Activated CD4-positive, alpha-beta T cell treated with anti-CD3 and anti-CD28 coated beads, Interleukin-2, amount 10 ng/mL, durations not matched to agents 24 days and 14 days (primary cell): ENCODE measurements at places on chromosomes 7 and 10. TPM values are rescaled to one million over a fixed set of nuclear protein-coding genes. Genes with fewer than 3 reads are reported as not detected.

GRCh38 chr7:142889816-142890215 lies 4.3 kb upstream of the TRPV6 start:
- no peaks in the 10 kb centered on the region for H3K36me3 ChIP-seq
- no peak overlapping the region for H3K4me3 ChIP-seq

NANOS1 gene
- 0.44 and 0.59 TPM in 2 replicates for total RNA-seq

TMED4 gene
- 78.4 and 80.2 TPM in 2 replicates for total RNA-seq

DNA sequence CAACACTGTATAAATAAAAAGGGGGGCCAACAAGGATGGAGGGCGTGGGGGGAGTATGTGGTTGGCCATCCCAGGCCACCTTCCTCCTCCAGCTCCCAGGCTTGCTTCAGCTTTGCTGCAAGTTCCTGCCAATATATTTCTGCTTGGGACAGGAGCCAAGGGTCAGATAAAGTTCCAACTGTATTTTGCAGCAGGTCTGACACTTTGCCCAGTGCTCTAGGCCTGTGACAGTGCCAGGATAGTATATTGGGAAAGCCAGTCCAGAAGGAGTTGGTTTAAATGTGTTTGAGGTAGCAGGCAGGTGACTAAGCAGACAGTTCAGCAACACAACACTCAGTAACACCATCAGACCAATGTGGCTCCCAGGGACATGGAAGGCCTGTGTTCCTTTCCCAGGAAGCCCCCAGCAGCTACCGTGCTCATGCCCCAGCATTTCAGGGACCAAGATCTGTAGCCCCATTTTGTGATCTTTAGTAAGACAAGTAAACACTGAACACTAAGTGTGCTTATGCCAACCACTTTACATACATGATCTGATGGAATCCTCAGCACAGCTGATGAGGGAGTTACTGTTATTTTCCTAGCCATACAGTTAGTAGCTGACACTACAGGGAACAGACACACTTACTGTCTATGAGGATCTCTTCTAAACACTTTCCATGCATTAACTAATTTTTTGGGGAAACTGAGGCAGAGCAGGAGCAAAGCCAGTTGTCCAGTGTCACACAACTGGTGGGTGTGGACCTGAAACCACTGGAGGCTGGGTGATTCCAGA lies 38.9 kb downstream of the DNAJB12 start:
- H3K27me3 ChIP-seq = no peaks in the 10 kb centered on the region
- DNase-seq = no peak
- H3K27ac ChIP-seq = peak overlapping the region; percentile 64

DNA sequence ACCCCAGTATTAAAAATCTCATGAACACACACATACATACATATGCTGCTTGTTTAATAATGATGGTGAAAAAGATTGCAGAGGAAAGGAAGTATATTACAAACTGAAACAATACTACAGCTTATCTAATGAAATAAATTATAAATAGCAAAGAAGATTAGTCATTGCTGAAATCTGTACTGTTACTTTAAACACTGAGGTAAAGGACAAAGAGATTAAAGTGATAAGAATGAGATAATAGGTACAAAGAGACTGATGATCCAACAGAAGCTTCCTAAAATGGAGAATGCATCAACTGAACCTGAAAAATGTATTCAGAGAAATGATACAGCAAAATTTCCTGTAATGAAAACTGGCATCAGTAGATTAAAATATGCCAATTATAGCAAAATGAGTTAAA lies 91.5 kb upstream of the KCND2 start:
- no peaks in the 10 kb centered on the region for H3K27me3 ChIP-seq
- no peak overlapping the region for H3K27ac ChIP-seq
- no peak for DNase-seq
- no peaks in the 10 kb centered on the region for H3K4me1 ChIP-seq
- no peak overlapping the region for H3K4me3 ChIP-seq

SLC13A1 gene
- total RNA-seq = not detected in 2 replicates

- no peaks in the 10 kb centered on the region for H3K27me3 ChIP-seq
- H3K27ac ChIP-seq = no peak overlapping the region
- DNase-seq = no peak
- no peaks in the 10 kb centered on the region for H3K4me1 ChIP-seq
These were observed 55.0 kb downstream of the CACNB2 start for GRCh38 chr10:18195060-18195799.

- H3K4me1 ChIP-seq = peaks cover 47% of the 10 kb centered on the region
- DNase-seq = no peak
- no peak overlapping the region for H3K4me3 ChIP-seq
- H3K27ac ChIP-seq = no peak overlapping the region
- peaks cover 13% of the 10 kb centered on the region for H3K27me3 ChIP-seq
These were observed 70.0 kb downstream of the MALSU1 start for GRCh38 chr7:23369100-23369499.

DGKB gene
- not detected in 2 replicates for total RNA-seq

DNA sequence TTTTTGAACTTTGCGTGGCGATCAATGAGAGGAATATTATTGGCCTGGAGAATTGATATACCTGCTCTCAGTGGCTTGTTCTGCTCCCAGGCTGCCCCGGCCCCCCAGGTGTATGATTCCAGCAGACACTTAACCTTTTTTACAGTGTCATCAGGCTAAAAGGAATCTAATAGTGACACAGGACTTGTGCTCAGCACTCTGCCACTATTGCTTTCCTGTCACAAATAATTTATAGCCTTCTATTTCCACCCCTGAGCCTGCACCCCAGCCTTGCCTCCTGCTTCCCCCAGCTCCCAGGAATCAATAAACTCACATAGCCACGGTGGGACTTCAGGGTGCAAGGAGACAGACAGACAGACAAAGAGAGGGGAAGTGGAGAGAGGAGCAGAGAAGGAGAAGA lies 28.3 kb downstream of the PAX2 start:
- H3K4me3 ChIP-seq = no peak overlapping the region
- no peak overlapping the region for H3K27ac ChIP-seq
- H3K4me1 ChIP-seq = no peaks in the 10 kb centered on the region
- H3K36me3 ChIP-seq = no peaks in the 10 kb centered on the region
- DNase-seq = no peak

DNA sequence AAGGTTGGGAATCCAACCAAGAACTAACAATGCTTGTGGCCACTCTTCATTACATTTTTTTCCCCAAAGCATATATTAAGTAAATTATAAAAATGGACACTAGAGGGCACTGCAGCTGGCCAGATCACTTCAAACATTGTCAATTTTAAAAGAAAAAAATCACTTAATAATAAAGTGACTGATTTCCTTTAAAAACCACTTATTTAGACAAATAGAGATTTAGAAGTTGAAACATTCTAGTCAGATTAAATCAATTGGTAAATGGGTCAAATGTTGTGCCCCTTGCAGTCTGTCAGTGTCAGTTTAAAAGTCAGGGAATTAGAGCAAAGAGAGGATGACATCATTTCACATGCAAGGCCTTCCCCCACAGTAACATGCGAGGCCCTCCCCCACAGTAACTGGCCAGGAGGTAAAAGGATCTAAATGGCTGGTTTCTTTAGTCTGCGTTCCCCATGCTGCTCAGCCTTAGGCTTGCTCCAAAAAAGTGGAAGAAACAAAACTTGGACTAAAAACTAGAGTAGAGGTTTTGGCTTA lies 177.9 kb downstream of the SKAP2 start:
- H3K27ac ChIP-seq = no peak overlapping the region
- H3K36me3 ChIP-seq = no peaks in the 10 kb centered on the region
- peak; percentile 63 for DNase-seq
- no peaks in the 10 kb centered on the region for H3K4me1 ChIP-seq
- H3K4me3 ChIP-seq = no peak overlapping the region

DNA sequence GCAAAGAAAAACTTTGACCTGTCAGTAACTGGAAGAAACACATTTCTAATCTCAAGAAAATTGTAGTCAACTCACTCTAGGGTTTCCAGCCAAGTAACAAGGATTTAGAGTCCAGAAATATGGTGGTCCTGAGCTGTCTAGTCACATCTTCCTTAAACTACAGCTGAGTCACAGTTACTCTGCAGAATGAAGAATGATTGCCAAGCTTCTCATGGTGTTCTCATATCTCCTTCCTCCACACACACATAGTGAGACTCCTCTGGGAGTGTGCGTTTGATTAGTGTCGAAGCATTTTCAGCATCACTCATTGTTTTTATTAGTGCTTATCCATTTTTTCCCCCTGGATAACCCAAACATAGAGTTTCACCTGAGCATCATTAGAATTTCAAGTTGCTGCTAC lies 93.1 kb upstream of the CXCL12 start:
- no peak overlapping the region for H3K4me3 ChIP-seq
- peak; percentile 7 for DNase-seq
- no peak overlapping the region for H3K27ac ChIP-seq
- no peaks in the 10 kb centered on the region for H3K36me3 ChIP-seq
- H3K27me3 ChIP-seq = no peaks in the 10 kb centered on the region
- H3K4me1 ChIP-seq = no peaks in the 10 kb centered on the region

DNA sequence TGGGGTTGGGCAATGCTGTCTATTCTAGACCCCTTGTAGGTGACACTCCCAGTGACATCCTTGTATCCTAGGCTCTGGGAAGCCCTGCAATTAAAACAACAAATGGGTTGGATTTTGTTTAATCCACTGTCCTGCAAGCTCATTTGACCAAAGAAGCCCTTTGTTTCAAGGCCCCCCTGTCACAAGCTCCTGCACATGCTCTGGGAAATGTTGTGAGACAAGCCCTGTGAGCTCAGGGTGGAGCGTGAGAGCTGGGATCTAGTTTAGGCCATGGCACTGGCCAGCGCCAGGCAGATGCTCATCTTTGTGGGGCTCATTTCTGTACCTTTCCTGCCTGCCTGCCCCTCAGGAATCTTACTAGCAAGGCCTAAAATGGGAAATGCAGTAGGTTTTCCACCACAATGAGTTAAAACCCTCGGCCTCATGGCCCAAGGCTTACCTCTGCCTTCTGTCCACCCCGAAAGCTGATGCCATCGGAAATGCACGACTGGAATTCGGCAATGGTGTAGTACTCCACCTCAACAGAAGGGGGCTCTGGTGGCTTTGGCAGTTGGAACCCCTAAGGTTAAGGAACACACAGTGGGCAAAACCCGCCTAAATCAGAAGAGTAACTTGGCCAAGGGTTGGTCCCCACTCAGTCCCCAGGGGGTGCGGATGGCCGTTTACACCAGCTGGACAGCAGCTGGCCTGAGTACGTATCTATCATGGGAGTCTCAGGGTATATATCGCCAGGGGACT lies 112.0 kb downstream of the NEURL1 start:
- no peak overlapping the region for H3K4me3 ChIP-seq
- H3K27me3 ChIP-seq = no peaks in the 10 kb centered on the region
- peaks cover 3% of the 10 kb centered on the region for H3K4me1 ChIP-seq
- peak; percentile 86 for DNase-seq

GRCh38 chr7:30459591-30460245 lies 18.9 kb downstream of the NOD1 start:
- H3K27ac ChIP-seq = no peak overlapping the region
- DNase-seq = no peak
- peaks cover 21% of the 10 kb centered on the region for H3K36me3 ChIP-seq
- H3K4me1 ChIP-seq = no peaks in the 10 kb centered on the region
- no peaks in the 10 kb centered on the region for H3K27me3 ChIP-seq

RBM48 gene
- 14.4 and 17.3 TPM in 2 replicates for total RNA-seq

FKBP6 gene
- not detected in 2 replicates for total RNA-seq
